ENCODE measurements at places on chromosomes 7 and 10. TPM values are rescaled to one million over a fixed set of nuclear protein-coding genes. Genes with fewer than 3 reads are reported as not detected.

DNA sequence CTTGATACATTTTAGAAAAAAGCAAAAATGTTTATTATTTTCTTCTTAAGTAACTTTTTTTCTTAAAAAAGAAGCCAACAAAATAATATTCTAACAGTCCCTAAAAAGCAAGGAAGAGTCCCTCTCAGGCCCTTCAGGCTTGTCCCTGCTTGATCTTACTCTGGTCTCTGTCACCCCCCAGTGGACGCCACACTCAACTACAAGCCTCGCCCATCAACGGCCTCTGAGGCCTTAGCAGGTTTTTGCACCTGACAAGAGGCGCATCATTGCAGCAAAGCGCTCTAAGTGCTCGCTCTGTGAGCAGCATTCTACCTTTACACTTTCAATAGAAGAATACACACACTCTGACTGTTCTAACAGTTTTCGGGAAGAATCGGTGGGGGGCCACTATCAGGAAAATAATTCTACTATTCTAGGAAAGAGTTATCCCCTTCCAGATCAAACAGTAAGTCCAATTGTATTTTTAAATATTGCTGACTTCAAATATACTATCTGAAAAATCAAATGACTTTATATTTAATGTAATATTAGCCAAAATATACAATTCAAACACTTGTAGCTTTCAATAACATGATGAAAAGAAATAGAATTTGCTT lies 139.2 kb downstream of the USP6NL start:
- DNase-seq = no peak
- no peaks in the 10 kb centered on the region for H3K27me3 ChIP-seq
- no peaks in the 10 kb centered on the region for H3K36me3 ChIP-seq
- H3K27ac ChIP-seq = no peak overlapping the region
- no peaks in the 10 kb centered on the region for H3K4me1 ChIP-seq
- no peak overlapping the region for H3K4me3 ChIP-seq

Gene PALD1
- total RNA-seq = 1.9 TPM

DNA sequence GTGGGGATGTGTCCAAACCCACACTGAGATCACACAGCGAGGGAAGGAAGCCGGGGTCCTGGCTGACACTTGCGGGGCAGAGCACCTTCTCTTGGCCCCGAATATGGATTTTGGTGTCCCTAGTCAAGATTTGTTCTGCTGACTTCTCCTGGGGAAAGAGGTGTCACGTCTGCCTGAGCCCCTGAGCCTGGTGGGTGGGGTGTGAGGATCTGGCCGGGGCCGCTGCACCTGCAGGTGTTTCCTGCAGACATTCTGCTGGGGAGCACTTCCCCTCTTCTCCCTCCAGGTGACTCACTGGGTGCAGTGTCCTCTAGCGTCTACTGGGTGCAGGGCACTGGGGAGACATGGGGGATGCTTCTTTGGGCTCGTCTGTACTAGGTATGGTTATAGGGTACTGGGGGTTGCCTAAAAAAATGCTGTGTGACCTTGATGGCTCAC lies 99.2 kb downstream of the GRK5 start:
- H3K4me3 ChIP-seq = no peak overlapping the region
- DNase-seq = no peak
- H3K36me3 ChIP-seq = no peaks in the 10 kb centered on the region
- no peaks in the 10 kb centered on the region for H3K4me1 ChIP-seq

Gene PNLIPRP1
- not detected for total RNA-seq

GRCh38 chr7:91326516-91327199 lies 62.4 kb downstream of the FZD1 start:
- no peak for DNase-seq
- H3K4me3 ChIP-seq = no peak overlapping the region
- H3K36me3 ChIP-seq = no peaks in the 10 kb centered on the region
- no peaks in the 10 kb centered on the region for H3K4me1 ChIP-seq

DNA sequence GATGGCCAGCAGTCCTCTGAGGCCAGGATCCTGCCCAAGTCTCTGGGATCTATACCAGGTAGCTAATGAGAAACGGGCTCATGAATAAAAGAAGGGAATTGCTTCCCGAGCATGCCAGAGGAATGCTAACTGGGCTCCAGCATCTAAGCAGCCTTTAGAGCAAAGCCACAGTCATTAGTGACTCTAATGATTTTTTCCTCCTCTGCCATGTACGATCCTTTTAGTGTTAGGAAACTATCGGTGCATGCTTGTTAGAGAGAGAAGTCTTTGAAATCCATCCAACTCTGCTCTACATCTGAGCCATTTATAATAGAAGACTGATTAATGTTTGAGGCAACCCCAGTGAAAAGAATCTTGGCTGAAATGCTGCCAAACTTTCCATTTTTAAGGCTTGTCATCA lies 124.9 kb upstream of the TCERG1L start:
- DNase-seq = no peak
- no peak overlapping the region for H3K27ac ChIP-seq
- H3K27me3 ChIP-seq = no peaks in the 10 kb centered on the region
- no peak overlapping the region for H3K4me3 ChIP-seq
- H3K4me1 ChIP-seq = no peaks in the 10 kb centered on the region

DNA sequence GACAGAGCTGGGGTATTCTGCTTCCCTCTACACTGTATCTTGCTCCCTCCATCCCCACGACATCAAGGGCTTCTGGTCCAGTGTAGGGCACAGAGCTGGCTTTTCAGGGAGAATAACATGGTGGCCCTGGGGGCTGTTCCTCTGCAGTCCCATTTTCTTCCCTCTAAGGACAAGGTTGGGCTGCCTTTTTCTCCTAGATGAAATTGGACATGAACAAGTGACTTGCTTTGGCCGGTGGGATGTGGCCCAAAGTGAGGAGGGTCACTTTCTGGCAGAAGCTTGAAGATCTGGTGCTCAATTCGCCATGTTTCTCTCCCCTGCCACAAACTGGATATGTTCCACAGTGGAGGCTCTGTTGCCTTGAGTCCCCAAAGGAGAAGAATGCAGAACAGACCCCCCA lies 235.7 kb downstream of the EMX2 start:
- no peak overlapping the region for H3K27ac ChIP-seq
- H3K27me3 ChIP-seq = no peaks in the 10 kb centered on the region
- no peak for DNase-seq
- H3K4me3 ChIP-seq = no peak overlapping the region
- H3K4me1 ChIP-seq = no peaks in the 10 kb centered on the region

GRCh38 chr7:1249731-1250130 lies 17.1 kb downstream of the UNCX start:
- H3K27me3 ChIP-seq = peaks cover 99% of the 10 kb centered on the region
- H3K36me3 ChIP-seq = no peaks in the 10 kb centered on the region
- DNase-seq = no peak

GRCh38 chr10:120282421-120282820 lies 174.6 kb upstream of the PLPP4 start:
- no peak for DNase-seq
- H3K27ac ChIP-seq = no peak overlapping the region
- no peaks in the 10 kb centered on the region for H3K36me3 ChIP-seq
- H3K27me3 ChIP-seq = no peaks in the 10 kb centered on the region
- H3K4me3 ChIP-seq = no peak overlapping the region

Gene MYL7
- not detected for total RNA-seq

Data from breast epithelium (tissue), 4 donors.